ENCODE measurements at places on chromosomes 5 and 9.
A peak's percentile ranks its signal among the peaks of the same experiment; 100 is the strongest.

DNA sequence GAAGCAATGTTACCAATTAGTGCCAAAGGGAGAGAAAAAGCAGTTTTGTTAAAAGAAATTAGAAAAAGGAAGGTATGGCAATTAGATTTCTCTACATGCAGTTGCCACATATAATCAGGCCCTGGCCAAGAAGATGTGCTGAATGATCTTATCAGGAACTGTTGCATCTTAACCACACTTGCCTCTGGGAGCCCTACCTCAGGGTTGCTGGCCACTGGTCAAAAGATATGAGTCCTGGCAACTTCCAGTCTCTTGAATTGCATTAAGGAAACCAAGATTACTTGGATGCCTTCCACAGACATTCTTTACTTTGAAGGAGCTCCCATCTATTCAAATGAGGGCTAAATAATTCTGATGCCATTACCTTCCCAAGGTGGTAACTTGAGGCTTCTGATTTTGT, 60.4 kb downstream of the TNC start:
- DNase-seq, result no peak

- DNase-seq, result no peak
Observed at GRCh38 chr5:77972469-77973252, 196.5 kb upstream of the TBCA start.

DNA sequence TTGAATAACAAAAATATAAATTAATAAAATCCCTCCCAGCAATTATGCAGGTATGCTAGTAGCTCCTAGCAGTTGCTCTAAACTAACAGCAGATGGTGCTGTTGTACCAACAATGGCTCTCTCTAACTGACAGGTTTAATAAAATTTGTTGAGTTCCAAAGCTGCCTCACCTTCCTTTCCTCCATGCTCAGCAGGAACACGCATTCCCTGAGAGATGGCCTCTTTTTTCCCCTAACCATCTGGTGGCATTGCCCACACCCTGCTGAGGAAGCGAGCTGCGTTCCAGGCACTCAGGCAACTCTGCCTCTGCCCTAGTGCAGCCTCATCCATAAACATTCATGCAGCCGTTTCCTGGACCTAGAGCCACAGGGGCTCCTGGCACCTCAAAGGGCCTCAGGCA, 106.2 kb downstream of the KLHL3 start:
- DNase-seq, result peak; percentile 69

- no peak for DNase-seq
Observed at GRCh38 chr9:13688223-13688989, 408.9 kb upstream of the MPDZ start.

- DNase-seq, result no peak
Observed at GRCh38 chr5:67179697-67180361, 16.8 kb downstream of the CD180 start.

DNA sequence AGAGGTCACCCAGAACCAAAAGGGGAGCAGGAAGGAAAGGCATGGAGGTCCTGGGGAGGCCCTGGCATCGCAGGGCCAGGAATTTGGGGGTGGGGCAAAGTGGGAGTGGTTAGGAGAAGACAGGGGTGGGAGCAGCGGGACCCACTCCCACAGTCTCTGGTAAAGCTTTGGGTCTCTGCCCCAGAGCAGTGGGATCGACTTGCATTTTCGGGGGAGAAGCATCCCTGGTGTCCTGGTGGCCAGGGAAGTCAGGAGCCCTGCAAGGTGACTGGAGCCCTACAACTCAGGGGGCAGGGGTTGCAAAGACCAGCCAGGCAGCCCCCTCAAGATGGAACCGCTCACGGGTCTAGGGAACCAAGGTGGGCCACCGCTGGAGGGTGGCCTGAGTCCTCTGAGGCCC, 22.4 kb upstream of the GTF3C5 start:
- no peak for DNase-seq

- no peak for DNase-seq
Observed at GRCh38 chr9:78807286-78807685, 510.4 kb downstream of the PSAT1 start.

DNA sequence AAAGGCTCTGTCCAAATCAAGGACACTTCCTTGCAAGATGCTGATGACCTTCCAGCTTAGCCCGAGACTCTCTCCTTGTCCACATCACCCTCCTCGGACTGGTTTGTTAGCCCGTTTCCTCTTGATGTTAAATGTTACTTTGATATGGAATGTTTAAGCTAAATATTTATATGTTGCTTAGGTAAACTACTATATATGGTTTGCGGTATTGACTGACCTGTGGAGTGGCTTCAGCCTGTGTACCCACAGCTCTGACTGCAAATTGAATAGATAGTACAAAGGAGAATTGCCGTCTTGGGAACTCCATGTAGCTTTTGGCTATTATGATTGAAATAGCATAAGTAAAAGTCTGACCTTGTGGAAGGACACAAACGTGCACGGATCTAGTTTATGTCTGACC, 422.0 kb downstream of the YTHDC2 start:
- no peak for DNase-seq
